ENCODE measurements at places on chromosomes 16 and 17.

DNA sequence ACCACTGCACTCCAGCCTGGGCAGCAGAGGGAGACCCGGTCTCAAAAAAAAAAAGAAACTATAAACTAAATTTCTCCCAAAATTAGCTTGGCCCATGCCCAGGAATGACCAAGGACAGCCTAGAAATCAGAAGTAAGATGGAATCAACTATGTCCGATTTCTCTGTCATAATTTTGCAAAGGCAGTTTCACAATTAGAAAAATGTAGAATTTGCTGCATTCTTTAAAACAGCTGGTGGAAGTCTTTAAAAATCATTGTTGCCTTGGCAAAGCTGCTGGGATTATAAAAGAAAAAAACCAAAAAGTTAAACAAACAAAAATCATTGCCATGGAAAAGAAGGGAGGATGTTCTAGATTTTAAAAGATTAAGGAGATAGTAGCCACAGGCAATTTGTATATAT lies 32.4 kb downstream of the WWP2 start:
- DNase-seq, result no peak

- DNase-seq, result no peak
Measured at GRCh38 chr16:59604354-59604753, 870.2 kb upstream of the GOT2 start.

DNA sequence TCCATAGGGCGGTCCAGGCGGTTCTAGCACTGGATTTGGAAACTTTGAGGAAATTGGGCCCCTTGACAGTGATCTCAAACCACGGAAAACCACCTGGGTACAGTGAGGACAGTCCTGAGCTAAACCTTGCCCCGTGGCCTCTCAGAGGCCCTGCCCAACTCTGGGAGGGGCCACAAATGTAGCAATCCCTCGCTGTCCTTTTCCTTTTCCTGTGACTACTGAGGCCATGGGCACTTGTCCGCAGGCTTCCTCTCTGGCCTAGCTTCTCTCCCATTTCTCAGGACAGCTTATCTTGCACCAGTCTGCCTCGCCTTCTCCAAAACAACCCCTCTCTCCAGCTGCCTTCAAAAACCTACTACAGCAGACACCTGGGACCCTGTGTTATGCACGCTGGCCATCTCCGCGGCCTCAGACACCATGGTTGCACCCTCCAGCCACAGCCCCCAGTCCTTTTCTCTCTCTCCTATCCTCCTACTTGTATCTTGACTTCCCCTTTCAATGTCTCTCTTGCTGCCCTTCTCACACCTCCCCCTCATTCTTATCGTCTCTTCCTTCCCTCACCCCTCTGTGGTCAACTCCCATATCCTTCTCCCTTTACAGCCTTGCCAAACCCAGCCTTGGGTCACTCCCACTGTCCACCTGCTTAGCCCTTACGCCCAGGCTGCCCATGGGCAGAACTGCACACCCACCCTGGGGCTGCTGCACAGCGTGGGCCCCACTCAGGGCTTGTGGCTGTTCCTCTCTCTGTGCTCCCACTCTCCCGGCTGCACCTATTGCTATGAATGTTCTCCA lies 7.6 kb downstream of the SCPEP1 start:
- DNase-seq, result no peak

GRCh38 chr17:43327834-43328420 lies 70.9 kb upstream of the ARL4D start:
- no peak for DNase-seq

- DNase-seq, result no peak
Measured at GRCh38 chr16:78597809-78598570, 498.5 kb downstream of the WWOX start.

DNA sequence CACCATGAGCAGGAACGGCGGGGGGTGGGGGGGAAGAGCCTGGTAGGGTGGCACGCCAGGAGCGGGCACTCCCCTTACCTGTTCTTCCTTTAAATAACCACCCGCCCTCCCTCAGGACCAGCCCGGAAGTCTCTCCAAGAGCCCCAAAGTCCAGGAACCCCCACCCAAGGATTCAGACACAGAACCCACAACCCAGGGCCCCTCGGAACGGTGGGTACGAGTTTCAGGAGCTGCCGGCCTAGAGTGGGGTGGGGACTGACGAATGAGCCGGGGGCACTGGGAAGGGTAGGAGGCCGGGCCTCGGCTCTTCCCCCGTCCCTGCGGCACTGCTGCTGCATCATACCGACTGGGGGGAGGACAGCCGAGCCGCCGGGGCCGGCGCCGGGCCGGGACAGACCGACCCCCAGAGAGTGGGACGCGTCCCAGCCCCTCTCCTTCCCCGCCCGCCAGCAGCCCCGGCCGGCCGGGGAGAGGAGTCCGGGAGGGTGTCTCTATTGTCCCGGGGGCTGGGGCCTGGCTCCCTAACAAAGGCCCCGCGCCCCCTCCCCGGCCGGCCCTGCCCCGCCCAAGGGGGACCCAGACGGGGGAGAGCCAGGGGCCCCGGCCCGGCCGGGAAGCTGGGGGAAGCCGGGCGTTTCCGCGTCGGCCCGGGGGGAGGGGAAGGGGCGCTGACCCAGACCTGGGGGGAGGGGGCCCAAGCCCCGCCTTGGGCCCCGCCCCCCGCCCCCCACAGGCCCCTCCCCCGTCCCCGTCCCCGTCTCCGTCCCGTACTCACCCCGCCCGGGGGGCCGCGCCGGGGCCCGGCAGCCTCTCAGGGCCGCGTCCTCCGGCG lies 747 bp downstream of the ATXN7L3 start:
- no peak for DNase-seq

DNA sequence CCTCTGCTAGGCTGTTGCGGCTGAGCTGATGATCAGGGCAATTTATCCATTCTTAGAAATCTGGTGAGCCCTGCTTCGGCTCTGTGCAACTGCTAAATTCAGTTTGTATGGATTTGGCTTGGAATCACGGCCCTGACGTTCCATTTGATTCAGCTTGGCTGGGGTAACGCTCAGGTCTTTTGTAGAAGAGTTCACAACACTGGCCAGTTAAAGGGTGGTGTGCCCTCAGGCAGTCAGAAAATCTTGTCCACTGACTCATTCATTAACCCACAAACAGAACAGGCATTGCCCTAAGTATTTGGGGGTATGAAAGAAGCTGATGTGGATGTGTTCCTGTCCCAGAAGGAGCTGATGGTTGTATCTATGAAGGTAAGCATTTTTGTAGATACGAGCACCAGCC lies 53.9 kb downstream of the GNAO1 start:
- no peak for DNase-seq

DNA sequence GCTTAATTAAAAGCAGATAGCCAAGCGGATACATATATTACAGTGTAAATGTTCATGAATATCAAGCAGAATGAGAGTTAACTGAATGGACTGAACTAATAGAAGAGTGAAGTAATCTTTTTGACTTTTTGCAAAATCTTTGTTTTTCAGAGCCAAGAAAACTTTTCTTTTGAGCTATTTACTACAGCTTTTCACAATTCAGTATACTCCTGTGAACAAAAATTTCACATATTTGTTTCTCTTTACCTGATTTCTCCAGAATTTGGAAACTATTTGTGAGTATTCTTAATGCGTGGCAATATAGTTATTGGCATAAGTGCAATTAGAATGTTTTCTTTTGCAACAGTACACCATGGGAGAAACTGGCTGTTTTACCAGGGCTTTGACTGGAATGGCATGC lies 9.1 kb upstream of the DUXB start:
- no peak for DNase-seq

DNA sequence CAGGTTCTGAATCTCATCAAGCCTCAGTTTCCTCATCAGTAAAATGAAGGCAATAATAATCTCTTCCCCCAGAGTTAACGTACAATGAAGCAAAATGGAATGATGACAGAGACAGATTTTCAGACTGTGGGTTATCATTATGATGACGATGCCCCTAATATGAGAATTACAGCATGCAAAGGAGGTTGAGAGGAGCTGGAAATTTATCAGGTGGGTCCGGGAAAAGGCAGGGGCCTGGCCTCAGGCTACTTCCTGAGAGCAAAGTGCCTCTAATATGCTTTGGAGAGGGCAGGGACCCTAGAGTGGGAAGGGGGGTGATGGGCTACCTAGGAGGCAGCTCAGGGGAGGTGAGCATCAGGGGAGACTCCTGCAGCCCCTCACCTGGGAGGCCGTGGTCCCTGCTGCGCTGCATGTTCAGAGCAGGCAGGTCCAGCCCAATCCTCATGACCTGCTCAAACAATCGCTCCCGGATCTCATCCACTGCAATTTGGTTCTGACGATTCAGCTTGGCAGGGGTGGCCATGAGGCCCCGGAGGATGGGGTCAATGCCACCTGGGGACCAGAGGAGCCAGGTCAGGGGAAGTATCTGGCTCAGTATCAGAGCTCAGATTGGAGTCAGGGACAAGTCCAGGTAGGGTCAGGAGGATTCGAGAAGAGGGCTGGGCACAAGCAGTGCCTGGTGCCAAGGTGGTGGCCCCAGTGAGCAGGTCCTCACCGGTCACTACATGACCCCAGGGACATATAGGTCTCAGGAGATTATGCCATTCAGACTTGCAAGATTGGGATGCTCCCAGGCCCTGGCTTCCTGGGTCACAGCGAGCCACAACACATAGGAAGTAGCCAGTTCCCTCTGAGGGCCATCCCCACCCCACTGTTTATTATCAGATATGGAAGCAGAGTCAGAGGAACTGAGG lies 8.1 kb downstream of the MPO start:
- DNase-seq, result no peak

DNA sequence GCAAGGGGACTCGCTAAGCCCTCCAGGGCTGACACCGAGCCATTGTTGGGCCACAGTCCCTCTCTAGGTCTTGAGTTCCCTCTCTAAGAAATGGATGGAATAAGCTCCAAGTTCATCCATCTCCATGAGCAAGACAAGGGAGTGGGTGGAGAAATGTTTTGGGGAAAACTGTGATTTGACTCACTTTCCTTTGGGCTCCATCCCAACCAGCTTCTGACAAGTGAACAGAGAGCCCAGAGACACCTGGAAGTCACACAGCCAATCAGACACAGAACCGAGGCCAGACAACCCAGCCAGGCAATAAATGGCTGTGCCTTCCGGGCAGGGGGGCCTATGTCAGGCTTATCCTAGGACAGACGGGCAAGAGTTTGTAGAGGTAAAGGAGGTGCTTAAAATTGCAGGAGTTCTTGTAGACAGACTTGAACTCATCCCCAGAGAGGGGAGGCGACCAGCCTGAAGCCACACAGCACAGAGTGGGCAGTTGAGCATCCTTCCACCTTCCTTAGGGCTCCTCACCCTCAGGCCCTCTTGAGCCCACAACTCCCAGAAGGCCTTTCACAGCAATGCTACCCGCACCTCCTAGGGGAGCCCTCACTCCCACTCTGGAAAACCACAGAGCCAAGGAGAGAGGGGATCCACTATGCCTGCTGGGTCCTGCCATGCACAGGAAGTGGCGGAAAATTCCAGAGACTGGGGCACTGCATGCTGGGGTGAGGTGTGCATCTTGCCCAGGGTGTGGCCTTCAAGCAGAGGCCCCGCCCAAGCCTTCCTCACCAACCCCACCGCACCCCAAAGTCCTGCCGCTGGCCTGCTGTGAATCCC lies 9.5 kb upstream of the FAM83G start:
- DNase-seq, result no peak

DNA sequence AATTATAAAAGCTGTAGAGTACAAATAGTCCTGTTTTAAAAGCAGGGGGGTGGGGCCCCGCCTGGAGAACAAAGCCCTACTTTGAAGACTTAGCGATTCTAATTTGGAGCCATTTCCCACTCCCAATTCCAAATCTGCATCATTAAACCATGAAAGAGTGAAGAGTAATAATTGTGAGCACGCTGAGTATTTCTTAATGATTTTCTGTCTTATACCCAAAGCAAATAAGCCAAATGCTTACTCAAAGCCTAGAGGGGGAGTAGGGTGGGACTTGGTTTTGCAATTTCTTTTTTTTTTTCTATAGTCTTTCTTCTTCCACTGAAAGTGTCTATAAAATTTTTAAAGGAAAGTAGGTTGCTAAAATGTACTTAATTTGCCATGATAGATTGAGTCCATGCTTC lies 470.1 kb downstream of the TOX3 start:
- no peak for DNase-seq

GRCh38 chr17:63504261-63504660 lies 18.9 kb upstream of the KCNH6 start:
- DNase-seq, result no peak

GRCh38 chr17:29584452-29585079 lies 4.9 kb downstream of the GIT1 start:
- no peak for DNase-seq

DNA sequence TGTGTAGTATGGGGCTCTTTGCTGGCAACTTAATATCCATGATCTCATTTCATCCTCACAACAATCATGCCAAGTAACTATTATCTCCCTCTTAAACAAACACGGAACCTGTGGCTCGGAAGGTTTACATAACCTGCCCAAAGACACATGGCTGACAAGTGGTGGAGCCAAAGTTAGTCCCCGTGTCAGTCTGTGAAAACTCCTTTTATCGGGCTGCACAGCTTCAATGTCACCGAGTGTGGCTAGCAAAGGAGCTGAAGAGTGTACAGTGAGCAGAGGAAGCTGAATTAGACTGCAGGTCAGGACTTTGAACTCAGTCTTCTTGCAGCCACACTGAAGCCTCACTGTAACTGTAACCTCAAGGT lies 80.3 kb downstream of the PARN start:
- DNase-seq, result no peak

- no peak for DNase-seq
Measured at GRCh38 chr17:75542229-75542628, 16.7 kb downstream of the LLGL2 start.

DNA sequence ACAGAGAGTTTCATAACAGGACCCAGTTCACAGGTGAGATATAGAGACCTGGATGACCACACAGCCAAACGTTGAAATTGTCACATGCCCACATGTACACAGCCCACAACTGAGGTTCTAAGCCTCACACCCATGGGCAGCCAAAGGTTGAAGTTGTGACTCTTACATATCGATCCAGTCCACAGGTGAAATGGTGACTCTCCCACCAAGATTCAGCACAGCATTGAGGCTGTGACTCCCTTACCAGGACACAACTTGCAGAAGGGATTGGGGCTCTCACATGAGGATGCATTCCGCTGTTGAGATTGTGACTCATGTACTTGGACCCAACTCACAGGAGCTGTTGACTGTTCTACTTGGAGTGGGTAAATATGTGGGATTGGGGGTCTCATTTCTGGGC lies 1836.4 kb downstream of the TP53TG3F start:
- DNase-seq, result no peak

GRCh38 chr16:66515596-66516508 lies 34.1 kb downstream of the TK2 start:
- DNase-seq, result no peak

DNA sequence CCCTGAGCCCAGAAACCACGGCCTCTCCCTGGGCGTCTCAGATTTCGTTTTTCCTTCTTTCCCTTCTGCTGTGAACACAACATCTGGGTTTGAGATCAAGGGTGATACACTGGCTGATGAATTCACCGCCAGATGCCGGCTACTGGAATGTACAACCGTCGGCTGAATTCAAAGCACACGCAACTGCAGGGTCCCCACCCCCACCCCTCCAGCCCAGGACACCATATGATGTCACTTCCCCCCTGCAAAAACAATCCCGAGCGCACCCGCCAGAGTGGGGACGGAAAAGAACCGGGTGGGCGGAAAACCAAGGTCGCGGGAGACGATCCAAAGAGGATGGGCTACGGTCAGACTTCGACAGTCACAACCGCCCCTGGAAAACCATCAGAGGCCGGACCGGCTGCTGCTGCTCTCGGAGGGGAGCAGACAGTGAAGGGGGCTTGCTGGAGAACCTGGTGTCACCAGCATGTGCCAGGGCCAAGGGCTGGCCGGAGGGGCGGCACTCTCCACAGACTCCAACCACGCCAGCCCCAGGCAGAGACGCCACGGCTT lies 23.3 kb downstream of the CEP295NL start:
- peak; percentile 92 for DNase-seq

- no peak for DNase-seq
Measured at GRCh38 chr16:68000450-68000849, 1.2 kb upstream of the DPEP2 start.

Data from AG04450 (cell line).